Left colon (tissue), 2 donors: ENCODE measurements at places on chromosomes 3 and 15. TPM values are rescaled to one million over a fixed set of nuclear protein-coding genes. Genes with fewer than 3 reads are reported as not detected.
A peak's percentile ranks its signal among the peaks of the same experiment; 100 is the strongest.

The TRPM1 gene
- total RNA-seq, result not detected

The HGD gene
- total RNA-seq, result 40.5 TPM

The DNAH12 gene
- total RNA-seq, result 0.17 TPM

The ESYT3 gene
- 0.12 TPM for total RNA-seq

The AGTR1 gene
- 5.4 TPM for total RNA-seq

The ELL3 gene
- total RNA-seq, result 27.7 TPM

The MST1 gene
- 28.2 TPM for total RNA-seq

The FAM3D gene
- 510 TPM for total RNA-seq

The P2RY1 gene
- 23.8 TPM for total RNA-seq

The SLC28A1 gene
- total RNA-seq, result not detected

The SUSD5 gene
- total RNA-seq, result 0.89 TPM

The FEZF2 gene
- not detected for total RNA-seq

The PAK6 gene
- 2.5 TPM for total RNA-seq

DNA sequence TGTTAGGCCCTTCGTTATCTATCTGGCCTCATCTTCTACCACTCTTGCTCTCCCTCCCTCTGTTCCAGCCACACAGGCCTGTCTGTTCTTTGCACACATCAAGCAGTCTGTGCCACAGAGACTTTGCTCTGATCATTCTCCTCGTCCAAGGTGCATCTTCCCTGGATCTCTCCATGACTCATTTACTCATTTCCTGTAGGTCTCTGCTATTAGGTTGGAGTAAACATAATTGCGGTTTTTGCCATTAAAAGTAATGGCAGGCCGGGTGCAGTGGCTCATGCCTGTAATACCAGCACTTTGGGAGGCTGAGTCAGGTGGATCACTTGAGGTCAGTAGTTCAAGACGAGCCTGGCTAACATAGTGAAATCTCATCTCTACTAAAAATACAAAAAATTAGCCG, 9.5 kb upstream of the C3orf49 start:
- no peak for DNase-seq

GRCh38 chr3:178494386-178494785, 41.9 kb upstream of the KCNMB2 start:
- no peak for DNase-seq

DNA sequence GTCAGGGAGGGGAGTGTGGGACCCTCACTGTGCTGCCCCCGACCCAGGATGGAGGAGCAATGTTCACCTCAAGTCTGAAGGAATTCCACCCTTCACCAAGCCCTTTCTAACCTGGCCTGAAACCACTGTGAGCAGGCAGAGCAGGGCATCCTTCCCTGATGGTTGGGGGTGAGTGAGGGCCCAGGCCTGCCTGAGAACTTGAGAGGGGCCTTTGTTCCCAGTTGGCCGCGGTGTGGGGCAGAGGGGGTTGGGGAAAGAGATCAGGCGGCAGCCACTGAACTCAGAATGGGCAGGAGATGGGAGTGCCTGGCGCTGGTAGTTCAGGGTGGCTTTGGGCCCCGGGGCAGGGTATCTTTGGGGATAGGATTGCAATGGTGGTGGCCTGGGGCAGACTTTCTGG, 103.5 kb upstream of the RPL32 start:
- DNase-seq, result no peak

GRCh38 chr15:82132742-82133141, 86.9 kb upstream of the MEX3B start:
- DNase-seq, result no peak

GRCh38 chr3:122357828-122358702, 25.0 kb downstream of the MIX23 start:
- no peak for DNase-seq

DNA sequence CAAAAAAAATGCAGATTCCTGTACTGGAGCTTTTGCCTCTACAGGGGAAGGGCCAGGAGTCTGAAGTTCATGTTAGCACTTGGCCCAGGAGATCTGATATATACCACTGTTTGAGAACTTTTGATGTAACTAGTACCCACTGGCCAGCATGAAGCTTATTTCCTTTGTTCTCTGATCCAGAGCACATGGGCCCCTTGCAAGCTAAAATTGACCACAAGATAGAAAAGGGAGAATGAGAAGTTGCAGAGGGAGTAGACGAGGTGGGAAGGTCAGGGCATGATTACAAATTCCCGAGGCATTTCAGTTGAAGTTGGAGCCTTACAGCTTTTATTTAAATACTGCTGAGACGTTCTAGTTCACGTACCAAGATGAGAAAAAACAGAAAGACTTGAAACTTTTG, 28.2 kb downstream of the TGM4 start:
- no peak for DNase-seq

- DNase-seq, result peak; percentile 14
Observed at GRCh38 chr3:71649757-71650156, 66.2 kb upstream of the FOXP1 start.

DNA sequence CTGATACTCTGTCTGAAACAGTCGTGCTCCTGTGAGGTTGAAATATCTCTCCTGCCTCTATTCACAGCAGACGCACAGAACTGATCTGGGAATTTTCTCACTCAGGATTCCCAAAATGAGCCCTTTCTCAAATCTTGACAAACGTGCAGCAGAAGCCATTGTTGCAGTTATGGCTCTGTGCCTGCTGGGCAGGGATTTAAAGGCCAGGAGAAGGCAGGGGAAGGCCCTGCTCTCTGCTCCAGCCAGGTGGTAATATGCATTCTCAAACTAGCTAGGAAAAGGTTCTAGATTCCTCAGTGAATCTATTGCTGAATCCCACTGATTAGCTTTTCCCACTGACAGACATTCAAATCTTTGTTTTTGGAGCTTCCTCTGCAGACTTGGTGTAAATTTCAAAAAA, 2.2 kb downstream of the MINAR1 start:
- no peak for DNase-seq

DNA sequence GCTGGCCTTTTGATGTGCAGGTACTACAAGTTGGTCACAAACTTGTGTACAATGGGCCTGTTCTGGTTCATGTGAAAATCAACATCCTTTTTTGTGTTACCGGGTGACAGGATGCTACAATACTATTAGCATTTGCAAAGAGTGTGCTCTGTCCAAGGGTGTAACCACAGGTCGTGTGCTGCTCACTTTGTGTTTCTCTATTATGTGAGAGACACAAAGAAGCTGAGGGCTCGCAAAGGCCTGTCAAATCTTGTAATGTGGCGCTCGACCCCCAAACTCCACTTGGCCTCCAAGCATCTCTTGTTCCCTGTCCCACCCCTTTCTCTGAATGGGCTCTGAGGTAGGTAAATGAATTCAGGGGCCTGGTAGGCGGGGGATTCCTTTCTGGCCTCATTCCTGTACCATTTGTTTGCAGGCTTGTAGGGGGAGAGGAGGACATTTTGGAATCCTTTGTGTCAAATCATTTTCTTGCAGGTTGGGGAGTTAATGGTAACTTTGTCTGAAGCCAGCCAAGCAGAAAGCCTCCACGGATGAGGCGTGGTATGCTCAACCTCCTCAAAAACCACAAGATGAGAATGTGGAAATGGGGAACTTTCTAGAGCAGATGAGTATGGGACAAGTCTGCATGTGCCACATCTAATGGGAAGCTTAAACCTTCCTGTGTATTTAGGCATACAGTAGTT, 109.1 kb downstream of the OPA1 start:
- DNase-seq, result no peak

DNA sequence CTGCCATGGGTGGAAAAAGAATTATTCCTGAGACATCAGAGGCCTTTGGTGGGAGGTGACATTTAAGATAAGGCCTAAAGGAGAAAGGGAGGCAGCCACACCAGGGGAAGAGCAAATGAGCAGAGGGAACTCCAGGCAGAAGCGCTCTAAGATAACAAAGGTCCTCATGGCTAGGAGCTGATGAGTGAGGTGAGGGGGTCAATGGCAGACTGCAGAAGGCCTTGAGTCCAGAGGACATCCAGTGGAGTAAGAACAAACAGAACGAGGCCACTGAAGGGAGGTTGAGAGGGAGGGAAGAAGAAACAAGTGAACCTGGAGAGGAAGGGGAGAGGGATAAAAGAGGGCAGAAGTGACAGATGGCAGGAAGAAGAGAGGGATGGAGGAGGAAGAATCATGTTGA, 97.3 kb downstream of the CTNNB1 start:
- no peak for DNase-seq

GRCh38 chr15:63601704-63602185, 4.6 kb downstream of the FBXL22 start:
- DNase-seq, result peak; percentile 74

DNA sequence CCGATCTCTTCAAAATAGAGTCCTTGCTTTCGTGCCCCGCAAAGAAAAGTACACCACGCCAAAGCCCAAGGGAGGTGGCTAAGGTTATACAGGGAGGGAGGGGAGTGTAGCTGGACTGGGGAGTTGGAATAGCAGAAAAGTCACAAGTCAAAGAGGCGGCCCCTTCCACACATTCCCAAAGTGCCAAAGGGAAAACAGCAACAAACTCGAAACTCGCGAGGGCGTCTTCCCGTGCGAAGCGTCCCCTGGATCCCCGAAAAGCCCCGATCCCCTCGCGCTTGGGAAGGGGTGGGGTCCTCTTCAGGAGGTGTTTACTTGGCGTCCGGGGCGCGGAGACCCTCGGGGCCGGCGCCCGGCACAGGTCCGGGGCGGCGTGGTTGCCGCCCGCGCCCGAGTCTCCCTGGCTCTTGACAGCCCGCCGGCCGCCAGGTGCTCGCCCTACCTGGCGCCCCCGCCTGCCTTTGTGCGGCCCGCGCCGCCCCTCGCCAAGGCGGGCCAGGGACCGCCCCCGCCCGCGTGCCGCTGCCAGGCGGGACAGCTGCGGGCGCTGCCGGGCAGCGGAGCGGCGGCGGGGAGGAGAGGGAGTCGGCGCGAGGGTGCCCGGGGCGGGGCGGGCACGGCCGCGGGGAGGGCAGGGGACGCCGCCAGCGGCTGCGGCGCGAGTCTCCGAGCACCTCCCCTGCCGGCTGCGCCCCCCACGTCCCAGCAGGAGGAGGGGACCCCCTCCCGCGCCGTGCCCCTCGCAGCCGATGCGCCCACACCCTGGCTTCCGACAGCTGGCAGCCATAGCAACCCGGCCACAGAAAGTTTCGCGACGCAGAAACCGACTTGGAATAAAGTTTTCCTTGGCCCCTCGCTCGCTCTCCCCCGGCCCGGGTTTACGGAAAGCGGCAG, 966 bp downstream of the MYO1E start:
- peak; percentile 41 for DNase-seq

- DNase-seq, result no peak
Observed at GRCh38 chr3:56700151-56700550, 17.1 kb upstream of the TASOR start.

- no peak for DNase-seq
Observed at GRCh38 chr3:81463781-81464180, 297.7 kb downstream of the GBE1 start.

- DNase-seq, result no peak
Observed at GRCh38 chr3:8327739-8328138, 173.9 kb upstream of the LMCD1 start.

GRCh38 chr15:68817304-68818065, 3.2 kb downstream of the ANP32A start:
- peak; percentile 68 for DNase-seq

- no peak for DNase-seq
Observed at GRCh38 chr15:57562196-57562769, 29.4 kb upstream of the MYZAP start.
